ENCODE measurements at places on chromosomes 7 and 10. TPM values are rescaled to one million over a fixed set of nuclear protein-coding genes. Genes with fewer than 3 reads are reported as not detected.

GRCh38 chr7:17532861-17533404 is 234.5 kb downstream of the AHR start:
- H3K36me3 ChIP-seq: no peaks in the 10 kb centered on the region
- no peak overlapping the region for H3K27ac ChIP-seq
- no peak overlapping the region for H3K4me3 ChIP-seq
- peaks cover 3% of the 10 kb centered on the region for H3K4me1 ChIP-seq

DNA sequence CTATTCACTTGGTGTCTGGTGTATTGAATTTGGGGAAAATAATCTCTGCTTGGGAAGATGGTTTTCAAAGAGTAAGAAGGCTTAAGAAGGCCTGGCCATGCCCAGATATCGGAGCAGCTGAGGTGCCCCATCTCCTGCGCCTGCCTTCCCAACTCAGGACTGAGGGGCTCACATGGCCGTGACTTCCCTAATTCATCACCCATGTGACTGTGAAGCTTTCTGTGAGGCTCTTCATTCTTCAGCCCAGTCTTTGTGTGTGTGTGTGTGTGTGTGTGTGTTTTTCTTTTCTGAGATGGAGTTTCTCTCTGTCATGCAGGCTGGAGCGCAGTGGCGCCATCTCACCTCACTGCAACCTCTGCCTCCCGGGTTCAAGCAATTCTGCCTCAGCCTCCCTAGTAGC is 53.2 kb downstream of the PROSER2 start:
- H3K4me1 ChIP-seq: peaks cover 3% of the 10 kb centered on the region
- no peak overlapping the region for H3K4me3 ChIP-seq
- no peak for DNase-seq
- H3K27me3 ChIP-seq: no peaks in the 10 kb centered on the region

The NCF1 gene
- 1.3 TPM for total RNA-seq

- H3K36me3 ChIP-seq: no peaks in the 10 kb centered on the region
- H3K27me3 ChIP-seq: no peaks in the 10 kb centered on the region
- no peak overlapping the region for H3K4me3 ChIP-seq
- no peak for DNase-seq
- H3K27ac ChIP-seq: no peak overlapping the region
These were observed 30.0 kb upstream of the VDAC2 start for GRCh38 chr10:75180592-75180991.

DNA sequence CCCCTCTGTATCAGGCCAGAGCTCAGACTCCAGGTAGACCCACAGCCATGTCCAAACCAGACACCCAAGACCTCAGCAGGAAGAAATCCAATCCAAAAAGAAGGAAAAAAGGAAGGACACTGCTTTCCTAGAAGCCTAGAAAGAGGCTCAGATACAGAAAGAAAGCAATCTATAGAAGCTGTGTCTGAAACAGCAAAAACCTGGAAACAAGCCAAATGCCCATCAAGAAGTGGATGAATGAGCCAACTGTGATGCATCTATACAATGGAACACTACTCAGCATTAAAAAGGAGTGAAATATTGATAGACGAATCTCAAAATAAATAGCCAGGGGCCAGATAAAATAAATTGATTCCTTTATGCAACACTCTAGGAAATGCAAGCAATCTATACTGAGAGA is 31.6 kb downstream of the GRB10 start:
- no peak overlapping the region for H3K27ac ChIP-seq
- H3K36me3 ChIP-seq: no peaks in the 10 kb centered on the region
- H3K4me3 ChIP-seq: no peak overlapping the region
- no peak for DNase-seq

GRCh38 chr10:63491588-63492316 is 26.0 kb upstream of the JMJD1C start:
- H3K4me3 ChIP-seq: no peak overlapping the region
- DNase-seq: peak; percentile 72
- peaks cover 5% of the 10 kb centered on the region for H3K4me1 ChIP-seq

DNA sequence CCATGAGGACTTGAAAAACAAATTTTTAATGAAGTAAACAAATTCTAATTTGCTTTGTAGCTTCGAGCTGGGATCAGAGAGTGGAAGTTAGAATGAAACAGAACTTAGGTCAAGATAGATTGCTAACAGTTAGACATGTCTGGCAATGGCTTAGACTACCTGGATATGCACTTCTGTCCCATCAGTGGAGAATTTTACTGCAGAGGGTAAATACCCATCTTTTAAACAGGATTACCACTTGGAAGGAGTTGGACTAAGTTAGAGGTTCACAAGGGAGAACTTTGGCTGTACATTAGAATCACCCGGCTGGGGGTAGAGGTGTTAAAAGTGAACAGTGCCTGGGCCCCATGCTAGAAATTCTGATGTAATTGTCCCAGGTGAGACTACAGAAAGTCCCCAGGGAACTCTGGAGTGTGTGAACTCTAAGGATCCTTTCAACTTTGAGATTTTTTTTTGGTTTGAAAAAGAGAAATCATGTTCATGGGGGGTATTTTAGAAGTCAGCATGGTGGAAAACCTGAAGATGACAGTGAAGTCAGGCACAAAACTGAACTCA is 35.5 kb downstream of the ENTPD1 start:
- H3K4me3 ChIP-seq: no peak overlapping the region
- no peak for DNase-seq
- no peaks in the 10 kb centered on the region for H3K4me1 ChIP-seq
- H3K27me3 ChIP-seq: no peaks in the 10 kb centered on the region

DNA sequence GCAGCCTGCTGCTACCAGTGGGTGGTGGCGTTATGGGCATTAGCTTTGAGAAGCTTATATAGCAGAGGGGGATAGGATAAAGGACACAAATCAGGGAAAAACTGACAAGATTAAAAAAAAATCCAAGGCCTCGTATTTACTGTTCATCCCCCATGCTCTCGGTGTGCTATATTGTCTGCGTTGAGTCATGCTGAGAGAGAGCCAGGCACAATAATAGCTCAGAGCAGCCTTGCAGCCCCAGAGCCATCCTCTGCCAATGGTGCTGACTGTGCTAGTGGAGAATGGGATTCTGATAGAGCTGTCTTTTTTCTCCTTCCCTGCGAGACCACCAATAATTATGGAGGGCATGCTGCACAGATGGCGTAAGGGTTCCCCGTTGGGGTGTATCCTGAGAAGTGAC is 51.7 kb upstream of the FZD1 start:
- H3K27ac ChIP-seq: no peak overlapping the region
- H3K27me3 ChIP-seq: no peaks in the 10 kb centered on the region
- DNase-seq: no peak

- H3K27ac ChIP-seq: no peak overlapping the region
- no peaks in the 10 kb centered on the region for H3K27me3 ChIP-seq
- H3K4me3 ChIP-seq: no peak overlapping the region
- DNase-seq: no peak
- H3K36me3 ChIP-seq: no peaks in the 10 kb centered on the region
- no peaks in the 10 kb centered on the region for H3K4me1 ChIP-seq
These were observed 185.3 kb downstream of the WDR11 start for GRCh38 chr10:121036431-121036830.

The TRRAP gene
- total RNA-seq: 36.6 TPM

GRCh38 chr7:77409739-77410547 is 6.2 kb downstream of the GSAP start:
- no peaks in the 10 kb centered on the region for H3K27me3 ChIP-seq
- no peaks in the 10 kb centered on the region for H3K4me1 ChIP-seq
- no peak overlapping the region for H3K4me3 ChIP-seq
- no peaks in the 10 kb centered on the region for H3K36me3 ChIP-seq

GRCh38 chr10:132338876-132339275 is 6.9 kb downstream of the LRRC27 start:
- no peak overlapping the region for H3K4me3 ChIP-seq
- H3K27ac ChIP-seq: no peak overlapping the region
- DNase-seq: no peak
- H3K27me3 ChIP-seq: no peaks in the 10 kb centered on the region
- no peaks in the 10 kb centered on the region for H3K4me1 ChIP-seq

GRCh38 chr7:1112625-1113547 is 25.0 kb downstream of the GPER1 start:
- H3K4me3 ChIP-seq: no peak overlapping the region
- no peaks in the 10 kb centered on the region for H3K4me1 ChIP-seq
- no peaks in the 10 kb centered on the region for H3K36me3 ChIP-seq
- no peaks in the 10 kb centered on the region for H3K27me3 ChIP-seq

DNA sequence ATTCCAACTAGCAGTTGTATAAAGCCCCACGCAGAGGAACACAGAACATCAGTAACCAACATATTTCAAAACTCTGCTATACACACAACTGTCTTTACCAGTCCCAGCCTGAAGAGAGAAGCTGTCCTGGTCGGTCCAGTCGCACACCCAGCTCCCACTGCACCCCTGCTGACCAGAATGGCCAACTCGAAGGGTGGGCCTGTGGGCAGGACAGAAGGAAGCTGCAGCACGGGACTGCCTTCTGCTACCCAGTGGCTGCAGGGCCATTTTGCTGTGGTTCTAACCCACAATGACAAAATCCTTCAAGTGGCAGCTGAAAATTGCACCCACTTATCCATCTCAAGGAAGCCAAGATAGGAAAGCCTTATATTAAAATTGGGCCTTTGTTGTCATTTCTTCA is 48.2 kb downstream of the GSDME start:
- no peaks in the 10 kb centered on the region for H3K4me1 ChIP-seq
- no peak overlapping the region for H3K4me3 ChIP-seq
- no peaks in the 10 kb centered on the region for H3K36me3 ChIP-seq
- H3K27ac ChIP-seq: no peak overlapping the region
- no peaks in the 10 kb centered on the region for H3K27me3 ChIP-seq

GRCh38 chr7:155362380-155363145 is 64.9 kb downstream of the INSIG1 start:
- no peak overlapping the region for H3K27ac ChIP-seq
- H3K27me3 ChIP-seq: no peaks in the 10 kb centered on the region
- DNase-seq: no peak
- no peak overlapping the region for H3K4me3 ChIP-seq
- no peaks in the 10 kb centered on the region for H3K36me3 ChIP-seq
- H3K4me1 ChIP-seq: no peaks in the 10 kb centered on the region

The FKBP6 gene
- total RNA-seq: not detected

DNA sequence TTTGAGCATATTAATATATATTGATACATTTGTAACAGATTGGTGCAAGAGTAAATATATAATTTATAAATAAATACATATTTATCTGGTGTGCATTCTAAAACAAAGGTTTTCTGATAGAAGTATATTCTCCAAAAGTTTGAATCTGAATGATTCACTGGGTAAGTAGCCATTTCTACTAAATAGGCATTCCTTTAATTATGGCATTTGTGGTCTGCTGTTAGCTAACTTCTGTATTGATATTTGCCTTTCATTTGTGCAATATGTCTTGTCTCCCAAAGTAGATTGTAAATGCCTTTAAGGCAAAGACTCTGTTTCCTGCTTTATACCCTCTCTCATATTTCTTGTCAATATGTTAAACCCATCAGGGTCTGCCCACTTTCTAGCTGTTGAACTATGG is 11.1 kb upstream of the ARID5B start:
- no peak for DNase-seq
- H3K4me3 ChIP-seq: no peak overlapping the region
- no peaks in the 10 kb centered on the region for H3K27me3 ChIP-seq
- H3K27ac ChIP-seq: no peak overlapping the region
- no peaks in the 10 kb centered on the region for H3K4me1 ChIP-seq

The CACNB2 gene
- total RNA-seq: 16.0 TPM

DNA sequence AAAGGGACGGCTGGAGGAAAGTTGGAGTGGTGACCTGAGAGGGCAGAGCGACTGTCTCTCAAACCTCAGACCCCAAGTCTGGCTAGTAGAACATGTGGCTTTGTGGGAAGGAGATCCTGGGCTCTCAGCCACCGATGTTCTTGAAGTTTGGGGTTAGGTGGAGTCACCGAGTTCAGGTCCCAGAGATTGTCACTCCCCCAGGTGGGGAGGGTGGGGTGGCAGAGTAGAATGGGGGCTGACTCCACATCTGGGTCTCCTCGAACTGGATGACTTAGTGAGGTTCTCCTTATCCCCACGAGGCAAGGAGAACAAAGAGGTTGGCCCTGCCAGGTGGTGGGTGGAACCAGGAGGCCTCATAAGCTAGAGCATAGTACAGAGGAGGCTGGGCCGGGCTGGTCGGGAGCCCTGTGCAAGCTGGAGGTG is 14.7 kb upstream of the PNLIPRP2 start:
- H3K4me3 ChIP-seq: no peak overlapping the region
- H3K27me3 ChIP-seq: no peaks in the 10 kb centered on the region
- no peak for DNase-seq
- H3K4me1 ChIP-seq: no peaks in the 10 kb centered on the region
- no peaks in the 10 kb centered on the region for H3K36me3 ChIP-seq

- H3K4me3 ChIP-seq: no peak overlapping the region
- no peaks in the 10 kb centered on the region for H3K4me1 ChIP-seq
- no peaks in the 10 kb centered on the region for H3K27me3 ChIP-seq
- DNase-seq: no peak
- H3K36me3 ChIP-seq: no peaks in the 10 kb centered on the region
These were observed 66.2 kb downstream of the VPS41 start for GRCh38 chr7:38842746-38843145.

GRCh38 chr10:11018432-11018841 is 765 bp downstream of the CELF2 start:
- peak overlapping the region; percentile 96 for H3K4me3 ChIP-seq
- H3K4me1 ChIP-seq: peaks cover 7% of the 10 kb centered on the region
- peak overlapping the region; percentile 73 for H3K27ac ChIP-seq
- no peaks in the 10 kb centered on the region for H3K36me3 ChIP-seq
- H3K27me3 ChIP-seq: no peaks in the 10 kb centered on the region
- peak; percentile 23 for DNase-seq

The MACC1 gene
- total RNA-seq: 0.15 TPM

DNA sequence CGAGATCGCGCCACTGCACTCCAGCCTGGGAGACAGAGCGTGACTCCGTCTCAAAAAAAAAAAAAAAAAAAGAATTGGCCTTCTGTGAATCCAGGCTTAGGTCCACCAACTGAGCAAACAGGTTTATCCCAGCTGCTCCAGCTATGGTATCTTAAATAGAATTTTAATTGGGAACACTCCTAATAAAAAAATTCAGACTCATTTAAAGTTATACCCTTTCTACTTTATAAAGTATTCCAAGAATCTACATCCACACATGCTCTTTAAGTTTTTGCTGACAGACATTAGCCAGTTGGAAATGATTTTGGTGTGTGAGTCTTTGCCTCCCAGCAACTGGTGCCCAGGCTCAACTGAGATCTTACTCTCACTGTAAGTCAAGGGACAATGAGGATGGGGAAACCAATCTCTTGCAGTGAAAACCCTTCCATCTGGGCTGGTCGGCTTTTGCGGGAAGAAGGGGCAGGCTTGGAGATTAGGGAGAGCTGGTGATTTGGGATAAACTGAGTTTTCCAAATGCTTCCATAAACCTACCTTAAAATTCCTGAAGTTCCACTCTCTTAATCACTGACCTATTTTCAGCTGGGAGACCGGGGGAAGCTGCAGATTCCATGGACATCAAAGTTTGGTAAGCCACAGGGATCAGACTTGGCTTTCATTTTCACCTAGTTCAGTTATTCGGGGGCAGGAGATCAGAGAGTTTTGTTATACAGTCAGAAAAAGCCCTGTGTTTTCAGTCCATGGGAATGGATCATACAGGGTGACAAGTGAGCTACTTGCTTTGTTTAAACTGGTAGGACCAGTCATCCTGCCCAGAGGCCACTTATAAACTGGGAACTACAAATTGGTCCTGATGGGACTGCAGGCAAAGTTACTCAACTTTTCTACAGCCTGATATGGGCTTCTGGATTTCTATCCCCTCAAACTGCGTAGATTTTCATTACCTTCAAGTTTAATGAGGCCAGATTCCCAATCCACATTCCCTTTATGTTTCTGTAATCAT is 89.3 kb upstream of the ZNF746 start:
- H3K36me3 ChIP-seq: no peaks in the 10 kb centered on the region
- no peak for DNase-seq
- no peak overlapping the region for H3K4me3 ChIP-seq
- no peak overlapping the region for H3K27ac ChIP-seq
- H3K4me1 ChIP-seq: no peaks in the 10 kb centered on the region

The CYP26C1 gene
- 0.05 TPM for total RNA-seq

- no peak overlapping the region for H3K27ac ChIP-seq
- no peak overlapping the region for H3K4me3 ChIP-seq
- peak; percentile 66 for DNase-seq
- H3K27me3 ChIP-seq: no peaks in the 10 kb centered on the region
- H3K4me1 ChIP-seq: no peaks in the 10 kb centered on the region
These were observed 6.2 kb upstream of the RRP12 start for GRCh38 chr10:97407211-97407951.

The TUBB8 gene
- not detected for total RNA-seq

Measured in ovary (tissue), 10 donors.